Progenitor cell of endocrine pancreas (in vitro differentiated cells): ENCODE measurements at places on chromosomes 16 and 17. TPM values are rescaled to one million over a fixed set of nuclear protein-coding genes. Genes with fewer than 3 reads are reported as not detected.

CDK5R1 gene
- 6.1 and 6.2 TPM in 2 replicates for total RNA-seq

MT1F gene
- total RNA-seq = 6.3 and 7.2 TPM in 2 replicates

KRTAP2-1 gene
- not detected in 2 replicates for total RNA-seq

TELO2 gene
- total RNA-seq = 73.4 and 77.2 TPM in 2 replicates

PRAC2 gene
- not detected in 2 replicates for total RNA-seq

LRRC37A3 gene
- total RNA-seq = 27.5 and 40.6 TPM in 2 replicates

KRT15 gene
- 2.9 TPM in 2 replicates for total RNA-seq

CTRB1 gene
- not detected in 2 replicates for total RNA-seq

MT4 gene
- total RNA-seq = not detected in 2 replicates

TNFSF13 gene
- total RNA-seq = 4.1 and 4.7 TPM in 2 replicates

MYH2 gene
- total RNA-seq = not detected in 2 replicates

GRCh38 chr16:86874141-86874540 lies 295.8 kb downstream of the FOXL1 start:
- H3K4me1 ChIP-seq = no peaks in the 10 kb centered on the region
- H3K4me3 ChIP-seq = no peak overlapping the region
- peak overlapping the region; percentile 10 for H3K27ac ChIP-seq
- H3K36me3 ChIP-seq = no peaks in the 10 kb centered on the region
- no peak for DNase-seq

DNA sequence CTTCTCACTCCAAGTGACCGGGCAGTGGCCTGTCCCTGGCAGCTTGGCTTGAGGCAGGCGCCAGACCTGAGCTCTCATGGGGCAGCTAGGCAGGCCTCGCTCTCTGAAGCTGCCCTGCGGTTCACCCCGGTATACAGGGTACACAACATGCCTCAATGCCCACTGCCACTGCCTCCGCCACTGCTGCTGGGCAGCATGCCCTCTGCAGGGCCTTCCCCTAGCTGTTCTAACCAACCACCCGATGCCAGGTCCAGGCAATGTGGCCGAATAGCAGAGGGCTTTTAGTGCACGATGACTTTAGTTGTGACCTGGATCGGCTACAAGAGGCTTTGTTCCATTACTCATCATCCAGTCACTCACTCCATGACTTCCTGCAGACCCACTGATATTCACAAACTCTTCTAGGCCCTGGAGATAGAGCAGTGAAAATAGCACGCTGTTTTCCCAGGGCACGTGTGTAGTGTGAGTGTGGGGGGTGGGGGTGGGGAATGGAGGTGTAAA lies 19.7 kb downstream of the CDC42EP4 start:
- H3K4me1 ChIP-seq = peaks cover 48% of the 10 kb centered on the region
- no peaks in the 10 kb centered on the region for H3K27me3 ChIP-seq
- peaks cover 11% of the 10 kb centered on the region for H3K36me3 ChIP-seq
- H3K27ac ChIP-seq = no peak overlapping the region

DNA sequence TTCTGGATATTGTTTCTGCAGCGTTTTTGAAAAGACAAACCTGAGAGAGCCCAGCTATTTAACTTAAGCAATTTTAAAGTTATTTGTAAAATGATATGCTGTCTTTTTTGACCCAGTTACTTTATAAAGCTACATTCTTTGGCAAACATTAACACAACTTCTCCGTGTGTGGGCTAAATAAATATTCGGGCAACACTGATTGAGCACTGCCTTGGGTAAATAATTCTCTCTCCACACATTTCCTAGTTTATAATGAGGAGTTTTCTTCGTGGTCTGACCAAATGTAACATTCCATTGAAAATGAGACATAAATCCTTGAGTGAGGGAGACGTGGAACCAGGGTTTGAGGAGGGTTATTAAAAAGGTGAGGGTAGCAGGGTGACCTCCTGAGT lies 142.8 kb downstream of the WWOX start:
- no peaks in the 10 kb centered on the region for H3K27me3 ChIP-seq
- H3K4me1 ChIP-seq = peaks cover 58% of the 10 kb centered on the region
- H3K27ac ChIP-seq = peak overlapping the region; percentile 97
- DNase-seq = no peak
- peak overlapping the region; percentile 46 for H3K4me3 ChIP-seq

GRCh38 chr17:55546481-55546880 lies 35.2 kb upstream of the SMIM36 start:
- H3K27ac ChIP-seq = no peak overlapping the region
- no peaks in the 10 kb centered on the region for H3K36me3 ChIP-seq
- no peak overlapping the region for H3K4me3 ChIP-seq
- DNase-seq = no peak

DNA sequence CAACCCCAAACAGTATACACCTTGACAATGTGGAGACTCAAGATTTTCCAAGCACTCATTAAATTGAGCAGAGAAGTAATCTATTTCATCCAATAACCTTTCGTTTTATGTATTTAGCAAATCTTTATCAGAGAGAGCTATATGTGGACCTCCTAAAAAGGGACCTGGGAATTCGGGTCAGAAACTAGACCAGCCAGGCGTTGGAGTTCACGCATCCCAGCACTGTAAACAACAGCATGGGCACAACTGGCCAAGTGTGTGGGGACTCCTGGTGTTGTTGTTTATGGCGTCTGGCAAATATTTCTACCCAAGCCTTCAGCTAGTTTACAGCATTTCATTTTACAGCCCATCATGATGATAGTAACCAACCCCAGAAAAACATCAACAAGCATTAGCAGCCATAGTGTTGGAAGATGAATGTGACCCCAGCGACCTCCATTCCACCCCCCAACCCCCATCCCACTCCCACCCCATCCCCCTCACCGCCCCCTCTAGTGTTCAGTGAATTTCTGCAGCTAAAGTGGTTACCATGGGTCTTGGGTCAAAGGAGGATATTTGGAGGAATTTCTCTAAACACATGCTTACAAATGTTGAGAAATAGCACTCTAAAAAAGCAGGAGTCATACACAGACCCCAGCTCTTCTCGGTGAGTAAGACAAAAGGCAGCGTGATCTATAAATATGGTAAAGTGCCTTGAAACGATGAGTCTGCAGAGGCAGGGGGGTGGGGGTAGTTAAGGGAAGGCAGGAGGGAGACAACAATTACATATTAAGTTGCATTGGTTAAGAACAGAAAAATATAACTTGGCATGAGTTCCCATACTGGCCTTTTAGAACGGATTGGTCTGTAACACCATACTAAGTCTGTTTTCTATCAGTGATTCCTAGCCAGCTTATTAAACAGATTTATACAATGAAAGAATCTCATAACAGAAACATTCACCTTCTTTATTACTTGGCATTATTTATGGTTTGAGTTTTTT lies 91.4 kb upstream of the TBX2 start:
- H3K27ac ChIP-seq = no peak overlapping the region
- H3K36me3 ChIP-seq = no peaks in the 10 kb centered on the region
- H3K27me3 ChIP-seq = peaks cover 4% of the 10 kb centered on the region

GRCh38 chr16:49993579-49993978 lies 31.4 kb upstream of the CNEP1R1 start:
- no peaks in the 10 kb centered on the region for H3K4me1 ChIP-seq
- H3K27me3 ChIP-seq = peaks cover 20% of the 10 kb centered on the region
- no peak overlapping the region for H3K4me3 ChIP-seq
- H3K27ac ChIP-seq = no peak overlapping the region

- H3K4me1 ChIP-seq = peaks cover 12% of the 10 kb centered on the region
- no peak overlapping the region for H3K4me3 ChIP-seq
- H3K27ac ChIP-seq = no peak overlapping the region
- peaks cover 10% of the 10 kb centered on the region for H3K27me3 ChIP-seq
- DNase-seq = no peak
Observed at GRCh38 chr17:46805771-46806170, 12.7 kb downstream of the WNT3 start.

DNA sequence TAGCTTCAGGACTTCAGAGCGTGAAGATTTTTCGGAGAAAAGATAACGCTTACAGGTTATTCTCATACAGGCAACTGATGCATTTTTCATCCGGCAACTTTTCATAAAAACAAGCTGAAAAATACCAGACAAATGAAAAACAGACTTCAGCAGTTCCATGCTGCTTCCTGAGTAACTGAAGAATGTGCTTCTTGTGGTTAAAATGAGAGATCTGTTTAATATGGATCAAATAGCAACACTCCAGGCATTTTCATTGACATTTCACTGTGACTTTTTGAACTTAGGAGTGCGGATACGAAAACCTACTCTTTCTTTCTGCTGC lies 705 bp upstream of the PITPNC1 start:
- H3K27ac ChIP-seq = peak overlapping the region; percentile 95
- DNase-seq = no peak
- no peaks in the 10 kb centered on the region for H3K27me3 ChIP-seq
- peaks cover 9% of the 10 kb centered on the region for H3K36me3 ChIP-seq

DNA sequence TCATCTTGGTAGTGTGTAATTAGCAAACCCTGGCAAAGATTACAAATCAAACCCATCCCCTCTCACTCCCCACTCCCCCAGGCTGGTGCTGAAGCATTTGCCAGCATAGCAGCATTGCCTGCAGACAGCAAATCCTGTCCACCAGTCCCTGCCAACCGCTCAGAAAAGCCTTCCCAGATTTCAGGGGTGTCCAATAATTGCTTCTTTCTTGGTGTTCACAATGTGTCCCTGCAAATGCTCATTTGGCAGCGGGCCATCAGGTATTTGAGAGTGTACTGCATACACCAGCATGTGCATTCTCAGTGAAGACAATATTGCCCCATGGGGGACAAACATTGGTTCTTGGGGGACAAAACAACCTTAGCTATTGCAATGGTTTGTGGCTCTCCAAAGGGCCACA lies 28.2 kb downstream of the ORC6 start:
- H3K4me3 ChIP-seq = no peak overlapping the region
- no peaks in the 10 kb centered on the region for H3K4me1 ChIP-seq
- no peak for DNase-seq
- no peaks in the 10 kb centered on the region for H3K36me3 ChIP-seq
- no peak overlapping the region for H3K27ac ChIP-seq
- H3K27me3 ChIP-seq = no peaks in the 10 kb centered on the region

DNA sequence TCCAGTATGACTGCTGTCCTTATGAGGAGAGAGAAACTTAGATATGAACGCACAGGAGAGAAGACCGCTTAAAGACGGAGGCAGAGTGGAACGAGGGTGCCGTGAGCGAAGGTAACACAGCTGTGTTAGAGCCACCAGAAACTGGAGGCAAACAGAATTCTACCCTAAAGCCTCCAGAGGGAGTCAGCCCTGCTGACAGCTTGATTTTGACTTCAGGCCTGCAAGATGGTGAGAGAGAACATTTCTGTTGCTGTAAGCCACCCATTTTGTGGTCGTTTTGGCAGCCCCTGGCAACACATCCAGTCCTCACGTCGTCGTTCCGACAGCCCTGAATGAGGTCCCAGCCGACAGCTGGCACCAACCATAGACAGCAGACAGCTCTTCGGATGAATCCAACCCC lies 2.8 kb upstream of the SPATA2L start:
- H3K27ac ChIP-seq = peak overlapping the region; percentile 64
- H3K36me3 ChIP-seq = no peaks in the 10 kb centered on the region
- H3K27me3 ChIP-seq = peaks cover 6% of the 10 kb centered on the region
- H3K4me3 ChIP-seq = no peak overlapping the region
- no peak for DNase-seq
- H3K4me1 ChIP-seq = peaks cover 6% of the 10 kb centered on the region
